Activated T-cell treated with anti-CD3 and anti-CD28 coated beads for 4 hours (primary cell): ENCODE measurements at places on chromosomes 6 and 20.

DNA sequence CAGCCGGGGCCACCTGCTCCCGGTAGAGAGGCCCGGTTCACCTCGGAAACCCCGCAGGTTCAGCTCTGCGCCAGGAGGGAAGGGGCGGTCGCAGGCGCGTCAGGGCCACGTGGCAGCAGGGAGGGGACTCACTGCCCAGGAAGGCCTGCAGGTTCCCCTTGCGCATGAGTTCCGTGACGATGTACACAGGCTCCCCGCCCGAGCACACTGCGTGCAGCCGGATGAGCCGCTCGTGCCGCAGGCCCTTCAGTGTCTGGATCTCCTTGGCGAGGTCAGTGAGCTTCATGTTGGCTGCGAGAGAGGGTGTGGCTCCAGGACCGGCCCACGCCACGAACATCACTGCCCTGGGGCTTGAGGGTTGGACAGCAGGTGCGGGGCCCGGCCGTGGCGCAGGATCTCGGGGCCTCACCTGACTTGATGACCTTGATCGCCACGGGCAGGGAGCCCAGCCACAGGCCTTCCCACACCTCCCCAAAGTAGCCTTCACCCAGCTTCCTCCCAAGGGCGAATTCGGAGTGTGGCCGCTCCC, 4.9 kb upstream of the PTK6 start:
- no peak for DNase-seq

DNA sequence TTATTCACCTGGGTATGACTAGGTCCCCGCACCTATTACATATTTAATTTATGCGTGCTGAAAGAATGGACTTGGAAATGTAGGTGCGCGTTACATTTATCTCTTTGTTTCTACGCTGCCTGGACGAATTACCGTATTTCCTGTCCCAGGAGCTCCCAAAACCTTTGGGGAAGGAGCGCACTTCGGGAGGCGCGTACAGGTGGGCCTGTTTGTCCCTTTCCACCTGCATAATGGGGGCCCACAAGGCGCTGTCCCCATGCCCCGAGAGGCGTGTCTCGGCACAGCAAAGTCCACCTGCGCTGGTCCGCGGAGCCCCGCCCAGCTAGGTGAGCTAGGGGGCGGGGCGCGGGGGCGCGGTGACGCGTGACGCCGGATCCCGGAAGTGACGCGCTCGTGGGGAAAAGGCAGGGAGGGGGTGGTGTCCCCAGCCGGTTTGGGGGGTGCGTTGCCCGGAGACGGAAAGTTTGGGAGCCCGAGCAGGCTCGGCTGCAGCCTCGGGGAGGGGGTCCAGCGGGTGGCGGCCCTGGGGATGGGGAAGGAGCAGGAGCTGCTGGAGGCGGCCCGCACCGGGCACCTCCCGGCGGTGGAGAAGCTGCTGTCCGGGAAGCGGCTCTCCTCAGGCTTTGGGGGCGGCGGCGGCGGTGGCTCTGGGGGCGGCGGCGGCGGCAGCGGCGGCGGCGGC, at the start of gene ANKS1A:
TSS of gene ANKS1A (plus strand) at position 382 of the 682 bp plus-strand sequence. CDS start at position 530, 148 bp downstream.
- DNase-seq, result peak; percentile 93

- no peak for DNase-seq
These were observed 57.4 kb downstream of the DTD1 start for GRCh38 chr20:18645196-18645745.

GRCh38 chr6:3484946-3485345, 28.1 kb upstream of the SLC22A23 start:
- no peak for DNase-seq

- DNase-seq, result no peak
These were observed 860.2 kb upstream of the MAP3K7 start for GRCh38 chr6:91447081-91447480.

DNA sequence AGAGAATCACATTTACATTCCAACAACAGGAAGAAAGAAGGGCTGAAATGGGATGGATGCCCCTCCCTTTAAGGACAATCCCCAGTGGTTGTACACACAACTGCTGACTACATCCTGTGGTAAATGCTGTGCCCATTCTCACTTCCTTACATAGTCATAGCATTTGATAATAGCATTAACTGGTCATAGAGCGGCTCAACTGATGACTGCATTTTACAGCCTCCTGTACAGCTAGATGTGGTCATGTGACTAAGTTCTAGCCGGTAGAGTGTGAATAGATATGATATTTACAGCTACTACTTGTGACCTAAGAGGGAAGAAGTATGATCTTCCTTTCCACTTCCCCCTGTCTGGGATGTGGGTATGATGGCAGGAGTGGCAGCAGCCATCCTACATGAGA, 24.7 kb downstream of the KCNK17 start:
- DNase-seq, result no peak

DNA sequence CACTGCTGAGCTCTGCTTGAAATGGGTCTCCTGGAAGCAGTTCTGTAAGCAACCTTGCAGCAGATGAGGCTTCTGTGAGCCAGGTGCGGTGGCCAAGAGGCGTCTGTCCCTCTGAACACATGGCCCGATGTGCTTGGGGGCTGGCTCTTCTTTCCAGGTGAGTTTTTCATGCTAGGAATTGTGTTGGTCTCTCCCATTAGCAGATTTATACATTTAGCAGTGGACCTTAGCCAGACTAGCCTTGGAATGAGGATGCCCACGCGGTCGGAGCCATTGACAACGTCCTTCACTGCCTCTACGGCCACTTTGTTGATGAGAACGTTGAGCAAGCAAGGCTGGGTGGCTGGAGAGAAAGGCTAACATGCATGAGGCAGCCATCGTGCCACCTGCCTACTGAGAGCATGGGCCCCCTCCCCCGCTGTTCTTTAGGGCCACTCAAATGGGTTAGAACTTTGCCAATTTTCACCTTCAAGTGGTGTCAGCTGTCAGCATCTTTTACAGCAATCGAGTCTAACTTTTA, 33.5 kb downstream of the ERMARD start:
- DNase-seq, result no peak

DNA sequence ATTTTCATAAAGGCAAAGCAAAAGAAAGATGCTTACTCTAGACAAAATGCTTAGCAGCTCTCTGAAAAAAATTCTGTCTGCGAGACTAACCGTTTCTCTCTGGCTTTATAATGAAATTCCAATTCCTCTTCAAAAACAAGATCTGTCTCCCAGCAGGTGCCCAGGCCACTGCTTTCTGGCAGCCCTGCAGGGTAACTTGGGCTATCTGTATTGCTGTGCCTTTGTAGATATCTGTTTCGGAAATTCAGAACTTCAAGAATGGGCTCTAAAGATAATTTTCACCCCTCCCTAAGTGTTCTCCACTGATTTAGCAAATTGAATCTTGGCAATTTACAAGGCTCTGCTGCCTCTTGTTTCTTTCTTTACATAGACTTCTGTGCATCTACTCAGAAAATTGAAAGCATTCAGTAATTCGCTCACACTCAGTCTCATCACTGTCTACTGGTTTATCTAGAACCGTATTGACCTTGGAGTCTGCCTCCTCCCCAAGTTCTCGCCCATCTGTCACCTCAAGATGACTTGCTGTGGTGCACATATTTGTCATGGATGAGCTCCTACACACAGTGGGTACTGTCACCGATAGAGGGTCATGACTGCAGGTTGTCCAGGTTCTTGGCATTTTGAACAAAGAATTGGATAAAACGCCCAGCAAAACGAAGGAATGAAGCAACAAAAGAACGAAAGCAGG, 26.4 kb upstream of the FABP7 start:
- DNase-seq, result no peak

DNA sequence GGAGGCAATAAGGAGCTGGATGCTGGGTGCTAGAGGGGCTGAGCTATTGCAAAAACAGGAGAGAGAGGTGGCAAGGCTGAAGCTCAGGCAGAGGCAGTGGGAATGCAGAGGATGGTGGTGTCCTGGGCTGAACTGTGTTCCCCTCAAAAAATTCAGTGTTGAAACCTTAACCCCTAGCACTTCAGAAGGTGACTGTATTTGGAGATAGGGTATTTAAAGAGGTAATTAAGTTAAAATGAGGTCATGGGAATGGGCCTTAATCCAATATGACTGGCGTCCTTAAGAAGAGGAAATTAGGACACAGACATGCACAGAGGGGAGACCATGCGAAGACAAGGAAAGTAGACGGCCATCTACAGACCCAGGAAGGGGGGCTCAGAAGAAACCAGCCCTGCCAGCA, 11.5 kb upstream of the MMP9 start:
- DNase-seq, result no peak

- no peak for DNase-seq
These were observed 93.3 kb downstream of the KCNQ5 start for GRCh38 chr6:72715119-72715518.

GRCh38 chr20:63310265-63310991, 17.4 kb downstream of the COL20A1 start:
- no peak for DNase-seq
